ENCODE measurements at places on chromosomes 6 and 20.

DNA sequence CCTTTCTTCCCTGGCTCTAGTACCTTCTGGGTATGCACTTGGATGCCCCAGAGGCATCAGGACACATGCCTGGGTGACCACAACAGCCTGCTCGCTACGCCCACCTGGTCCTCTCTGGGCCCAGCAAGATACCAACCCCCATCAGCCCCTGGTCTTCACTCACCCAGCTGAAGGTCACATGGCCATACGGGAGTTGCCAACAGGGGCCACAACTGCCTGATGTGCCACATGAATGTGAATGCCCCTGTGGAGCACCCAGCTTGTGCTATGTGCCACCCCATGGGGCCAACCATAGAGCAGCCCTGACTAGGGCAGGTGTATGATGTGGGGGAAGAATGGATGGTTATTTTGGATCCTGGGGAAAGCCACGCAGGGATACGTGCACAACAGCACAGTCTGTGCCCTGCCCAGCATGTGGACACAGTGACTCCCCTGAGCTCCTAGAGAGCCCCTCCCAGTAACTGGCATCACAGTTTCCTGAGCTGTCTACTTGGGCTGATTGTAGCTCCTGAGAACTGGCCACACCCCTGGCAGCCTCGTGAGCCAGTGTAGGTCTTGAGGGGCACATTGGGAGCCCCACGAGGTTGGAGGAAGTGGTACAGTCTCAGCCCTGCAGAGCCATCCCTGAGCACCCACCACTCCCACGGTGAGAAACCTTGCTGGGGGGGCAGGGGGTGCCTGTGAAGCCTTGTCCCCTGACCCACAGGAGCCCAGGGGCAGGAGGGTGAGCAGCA, 10.5 kb upstream of the PCMTD2 start:
- no peak for DNase-seq

DNA sequence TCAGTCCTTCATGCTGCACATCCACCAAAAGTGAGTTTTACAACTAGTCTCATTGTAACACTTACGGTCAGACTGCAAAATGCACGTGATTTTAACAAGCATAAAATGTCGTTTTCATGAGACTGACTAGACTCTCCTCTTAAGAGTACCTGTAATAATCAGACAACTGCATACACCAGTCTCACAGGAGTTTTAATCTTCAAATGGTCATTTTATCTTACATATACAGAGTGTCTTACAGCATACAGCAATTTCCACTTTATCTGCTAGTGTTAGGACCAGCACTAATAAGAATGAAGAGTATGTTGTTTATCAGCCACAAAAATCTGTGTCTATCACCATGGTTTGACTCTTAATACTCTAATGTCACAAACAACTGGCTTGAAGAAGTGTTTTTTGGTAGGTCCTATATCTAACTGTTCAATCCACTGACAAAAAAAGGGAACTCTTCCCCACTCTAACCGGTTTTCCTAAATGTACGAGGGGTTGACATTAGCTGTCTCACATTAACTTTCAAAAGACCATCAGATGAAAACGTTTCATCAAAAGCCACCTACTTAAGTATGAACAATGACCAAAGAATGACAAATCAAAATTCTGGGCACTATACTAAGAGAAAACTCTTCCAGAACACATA, 1.5 kb upstream of the ASF1A start:
- DNase-seq = peak; percentile 25

GRCh38 chr6:119844387-119844786, 494.8 kb upstream of the MAN1A1 start:
- no peak for DNase-seq

DNA sequence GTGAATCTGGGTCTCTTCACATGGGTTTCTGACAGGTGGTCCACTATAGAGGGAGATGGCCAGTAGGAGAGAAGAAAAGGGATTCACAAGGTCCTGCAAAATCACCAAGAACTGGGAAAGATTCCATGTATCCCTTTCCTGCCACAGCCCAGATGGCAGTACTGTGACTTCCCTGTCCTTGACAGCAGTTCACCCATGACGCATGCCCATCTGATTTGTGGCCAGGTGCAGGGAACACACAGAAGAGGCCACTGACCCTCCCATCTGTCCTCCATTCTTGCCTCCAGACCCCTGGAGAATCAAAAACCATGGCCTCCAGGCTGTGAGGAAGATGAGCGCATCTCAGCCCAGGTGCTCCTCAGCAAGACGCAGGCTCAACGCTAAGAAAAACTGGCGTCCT, 183.1 kb upstream of the RREB1 start:
- no peak for DNase-seq

- no peak for DNase-seq
Measured at GRCh38 chr6:129940454-129941195, 77.8 kb upstream of the L3MBTL3 start.

GRCh38 chr6:10793035-10793434, 45.3 kb downstream of the MAK start:
- no peak for DNase-seq

DNA sequence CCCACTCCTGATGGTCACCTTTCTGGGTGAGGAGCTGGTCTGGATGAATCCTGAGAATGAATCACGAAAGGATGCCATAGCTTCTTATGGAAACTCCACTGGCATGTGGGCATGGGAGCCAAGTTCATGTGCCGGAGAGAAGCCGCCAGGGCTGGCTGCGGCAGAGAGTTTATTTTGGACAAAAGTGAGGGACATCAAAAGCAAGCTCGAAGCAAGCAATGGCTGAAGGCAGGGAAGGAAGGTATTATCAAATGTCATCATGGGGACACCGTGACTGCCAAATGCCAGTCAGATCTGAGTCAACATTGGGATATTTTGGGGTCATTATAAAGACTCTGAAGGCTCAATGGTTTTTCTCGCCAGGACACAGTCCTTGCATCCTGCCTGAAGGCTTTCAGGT, 249.1 kb downstream of the QKI start:
- DNase-seq = no peak

- no peak for DNase-seq
Measured at GRCh38 chr20:44146272-44146671, 40.7 kb downstream of the JPH2 start.

- no peak for DNase-seq
Measured at GRCh38 chr6:131103901-131104300, 31.4 kb upstream of the AKAP7 start.

DNA sequence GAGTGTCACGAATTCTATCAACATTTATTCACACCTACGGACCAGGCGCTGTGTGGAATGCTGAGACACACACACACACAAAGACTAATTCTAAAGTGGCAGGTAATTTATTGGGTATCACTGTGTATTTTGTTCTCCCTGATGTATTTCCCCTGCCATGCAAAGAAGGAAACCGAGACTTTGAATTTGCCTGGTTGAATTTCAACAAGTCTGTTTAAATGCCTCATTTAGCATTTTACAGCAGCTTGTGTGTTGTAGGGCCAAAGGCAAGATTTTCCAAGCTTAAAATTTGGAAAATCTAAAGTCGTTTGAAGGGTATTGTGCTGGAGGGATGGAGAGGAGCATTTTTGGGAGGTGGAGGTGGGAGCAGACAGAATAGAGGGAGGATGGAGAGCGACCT, 274.4 kb upstream of the ZFP64 start:
- no peak for DNase-seq

DNA sequence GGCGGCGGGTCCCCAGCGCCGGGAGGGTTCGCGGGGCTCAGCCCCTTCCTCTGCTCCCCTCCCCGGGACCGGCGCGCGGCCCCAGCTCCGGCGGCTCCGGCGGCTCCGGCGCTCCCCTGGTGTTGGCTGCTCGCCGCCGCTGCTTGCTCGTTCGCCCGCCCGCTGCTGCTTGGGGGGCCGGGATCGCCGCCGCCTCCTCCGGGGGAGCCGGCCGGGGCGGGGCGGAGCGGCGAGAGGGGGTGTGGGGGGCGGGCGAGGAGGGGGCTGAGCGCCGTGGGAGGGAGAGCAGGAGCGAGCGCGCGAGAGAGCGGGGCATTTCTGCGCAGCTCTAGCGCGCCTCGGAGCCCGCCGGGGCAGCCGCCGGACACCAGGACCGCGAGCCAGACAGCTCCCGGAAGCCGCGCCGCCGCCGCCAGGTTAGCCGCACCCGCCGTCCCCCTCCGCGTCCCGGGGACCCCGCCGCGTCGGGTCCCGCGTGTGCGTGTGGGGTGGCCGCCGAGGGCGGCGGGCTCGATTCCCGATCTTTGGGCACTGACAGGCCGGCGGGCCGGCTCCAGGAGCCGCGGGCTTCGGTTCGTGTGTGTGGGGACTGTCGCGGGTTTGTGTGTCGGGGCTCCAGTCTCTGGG, 62.0 kb upstream of the EPB41L1 start:
- no peak for DNase-seq

DNA sequence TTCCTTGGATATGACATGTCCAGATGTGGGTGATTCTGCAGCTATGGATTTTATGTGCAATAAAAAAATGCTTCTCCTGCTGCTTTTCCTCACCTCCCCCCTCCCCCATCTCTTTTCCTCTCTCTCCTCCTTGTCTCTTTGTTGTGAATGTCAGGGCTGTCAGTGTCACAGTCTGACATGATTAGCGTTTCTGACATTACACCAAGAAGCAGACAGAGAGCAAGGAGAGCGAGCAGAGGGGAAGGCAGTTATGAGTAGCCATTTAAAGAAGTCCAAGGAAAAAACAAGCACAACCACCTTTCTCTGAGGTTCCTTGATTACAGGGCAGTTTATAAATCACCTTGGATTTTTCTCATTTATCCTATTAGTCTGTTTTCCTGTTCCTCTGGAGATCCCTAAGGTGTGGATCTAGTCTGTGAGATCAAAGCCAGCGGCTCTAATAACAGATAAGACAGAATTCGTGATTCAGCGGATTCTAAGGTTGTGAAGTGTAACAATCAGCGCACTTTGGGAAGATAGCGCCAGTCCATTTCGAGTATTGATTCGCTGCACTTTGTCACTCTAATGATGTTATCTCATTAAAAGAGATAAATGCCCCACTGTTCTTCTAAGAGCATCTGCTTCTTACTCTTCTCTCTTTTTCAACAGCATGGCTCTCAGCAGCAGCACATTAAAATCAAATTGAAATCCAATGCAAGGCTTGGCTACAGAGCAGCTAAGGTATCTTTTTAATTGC, 101.4 kb downstream of the BACH2 start:
- no peak for DNase-seq

DNA sequence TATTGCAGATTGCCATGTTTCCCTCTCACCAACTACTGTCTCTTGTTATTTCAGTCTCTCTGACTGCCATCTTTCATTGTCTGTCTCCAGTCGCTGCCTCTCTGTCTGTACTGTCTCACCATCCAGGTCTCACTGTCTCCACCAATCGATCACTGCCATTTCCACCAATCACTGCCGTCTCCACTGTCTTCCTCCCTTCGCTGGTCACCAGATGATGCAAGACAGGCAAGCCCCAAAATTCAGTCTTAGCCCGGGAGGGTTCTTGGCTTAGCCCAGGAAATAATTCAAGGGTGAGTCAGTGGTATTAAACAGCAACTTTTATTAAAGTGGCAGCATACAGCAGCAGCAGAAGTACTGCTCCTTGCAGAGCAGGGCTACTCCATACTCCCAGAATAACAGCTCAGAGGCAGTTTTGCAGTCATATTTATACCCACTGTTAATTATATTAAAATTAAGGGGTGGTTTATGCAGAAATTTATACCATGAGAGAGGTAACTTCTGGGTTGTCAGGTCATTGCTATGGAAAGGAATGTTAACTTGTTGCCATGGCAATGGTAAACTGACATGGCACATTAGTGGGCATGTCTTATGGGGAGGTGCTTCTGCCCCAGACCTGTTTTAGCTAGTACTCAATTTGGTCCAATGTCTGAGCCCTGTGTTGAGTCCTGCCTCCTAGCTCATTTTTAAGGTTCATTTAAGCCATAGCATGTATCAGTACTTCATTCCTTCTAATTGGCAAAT, 23.0 kb upstream of the ECHDC1 start:
- DNase-seq = no peak

DNA sequence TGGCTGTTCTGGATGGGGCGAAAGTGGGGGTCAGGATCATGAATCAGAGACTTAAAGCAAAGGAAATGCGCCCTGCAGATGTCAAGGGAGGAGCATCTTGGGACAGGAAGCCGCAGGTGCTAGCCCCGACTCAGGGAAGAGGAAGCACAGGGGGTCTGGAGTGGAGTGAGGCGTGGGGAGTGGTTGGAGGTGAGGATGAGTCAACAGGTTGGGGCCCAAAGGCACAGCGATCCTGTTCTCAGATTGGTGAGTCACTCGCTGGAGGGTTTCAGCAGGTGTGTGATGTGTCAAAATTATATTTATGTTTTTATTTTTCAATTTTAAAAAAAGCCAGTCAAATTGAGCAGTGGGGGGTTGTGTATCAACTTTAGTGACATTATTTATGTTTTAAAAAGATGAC, 19.0 kb downstream of the PACSIN1 start:
- peak; percentile 50 for DNase-seq

DNA sequence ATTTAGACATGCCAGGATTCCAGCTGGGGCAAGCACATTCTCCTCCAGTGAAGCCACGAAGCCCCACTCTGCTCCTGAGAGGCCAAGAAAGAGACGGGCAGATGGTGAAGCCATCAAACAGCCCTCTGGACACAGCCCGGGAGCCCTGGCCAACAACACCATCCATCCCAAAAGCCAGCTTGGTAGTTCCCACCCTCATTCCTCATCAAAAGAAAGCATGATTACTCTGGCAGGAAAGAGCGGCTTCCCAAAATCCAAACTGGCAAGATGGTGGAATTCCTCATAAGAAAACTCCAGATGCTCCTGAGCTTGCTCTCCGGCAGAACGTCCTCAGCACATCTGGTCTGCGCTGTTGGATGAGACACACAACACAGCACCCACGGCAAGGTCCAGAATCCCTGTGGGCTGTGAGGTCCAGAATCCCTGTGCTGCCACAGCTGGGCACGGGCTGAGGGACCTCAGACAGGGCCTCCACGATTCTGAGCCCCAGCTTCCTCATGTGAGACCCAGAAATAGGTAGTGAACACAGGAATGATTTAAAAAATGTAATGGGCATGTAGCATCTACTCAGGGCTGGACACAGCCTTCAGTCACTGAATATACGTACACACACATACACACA, 52.6 kb downstream of the THBS2 start:
- no peak for DNase-seq

- no peak for DNase-seq
Measured at GRCh38 chr6:71139249-71139648, 149.4 kb upstream of the OGFRL1 start.

DNA sequence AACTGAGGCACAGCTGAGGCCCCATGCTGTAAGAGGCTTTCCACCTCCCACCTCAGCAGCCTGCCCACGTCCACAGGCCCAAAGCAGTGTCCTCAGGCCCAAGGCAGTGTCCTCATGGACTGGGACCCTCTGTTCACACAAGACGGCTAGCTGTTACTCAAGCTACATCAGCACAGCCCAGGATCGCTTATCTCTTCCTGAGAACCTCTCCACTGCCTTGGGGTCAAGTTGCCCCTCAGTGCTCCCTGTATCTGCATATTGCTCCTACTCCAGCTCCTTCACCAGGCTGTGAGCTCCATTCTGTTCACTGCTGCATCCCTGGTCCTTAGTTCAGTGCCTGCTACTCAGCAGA, 208.8 kb upstream of the TAB2 start:
- DNase-seq = no peak

DNA sequence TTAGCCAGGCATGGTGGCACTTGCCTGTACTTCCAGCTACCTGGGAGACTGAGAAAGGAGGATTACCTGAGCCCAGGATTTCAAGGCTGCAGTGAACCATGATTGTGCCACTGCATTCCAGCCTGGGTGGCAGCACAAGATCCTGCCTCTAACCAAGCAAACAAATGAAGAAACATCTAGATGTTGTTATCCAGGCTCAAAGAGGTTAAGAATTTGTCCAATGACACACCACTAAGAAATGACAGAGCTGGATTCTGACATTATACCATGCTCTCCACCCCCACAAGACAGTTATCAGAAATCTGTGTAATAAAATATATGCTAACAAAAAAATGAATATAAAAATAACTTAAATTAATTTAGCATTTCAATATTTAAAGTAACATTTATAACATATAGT, 925.5 kb upstream of the SLC35B3 start:
- DNase-seq = no peak
